ENCODE measurements at places on chromosomes 11 and 22.

DNA sequence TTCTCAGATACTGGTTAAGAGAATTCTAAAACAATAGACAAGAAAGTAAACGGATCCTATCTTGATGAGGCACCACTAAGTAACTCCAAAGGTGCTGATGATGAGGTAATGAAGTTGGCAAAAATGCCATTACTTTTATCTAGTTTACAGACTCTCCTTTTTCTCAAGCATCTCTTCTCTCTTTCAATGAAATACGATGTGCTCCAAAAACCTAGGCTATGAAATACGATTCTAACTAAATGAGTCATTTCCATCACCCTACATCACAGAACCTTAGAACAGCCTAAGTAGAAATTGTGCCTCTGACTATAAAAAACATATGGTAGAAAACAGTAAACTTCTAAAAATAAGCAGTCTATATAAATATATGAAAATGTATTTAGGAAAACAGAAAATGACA, 58.9 kb upstream of the ARHGAP32 start:
- no peak for DNase-seq

GRCh38 chr22:41902932-41903421, 11.9 kb downstream of the SHISA8 start:
- no peak for DNase-seq

- no peak for DNase-seq
Observed at GRCh38 chr11:3158821-3159220, 6.3 kb downstream of the OSBPL5 start.

- DNase-seq = no peak
Observed at GRCh38 chr11:126646701-126647557, 291.4 kb downstream of the ST3GAL4 start.

- no peak for DNase-seq
Observed at GRCh38 chr22:39612811-39613548, 42.4 kb downstream of the CACNA1I start.

- DNase-seq = no peak
Observed at GRCh38 chr11:117919341-117919740, 9.9 kb downstream of the TMPRSS13 start.

DNA sequence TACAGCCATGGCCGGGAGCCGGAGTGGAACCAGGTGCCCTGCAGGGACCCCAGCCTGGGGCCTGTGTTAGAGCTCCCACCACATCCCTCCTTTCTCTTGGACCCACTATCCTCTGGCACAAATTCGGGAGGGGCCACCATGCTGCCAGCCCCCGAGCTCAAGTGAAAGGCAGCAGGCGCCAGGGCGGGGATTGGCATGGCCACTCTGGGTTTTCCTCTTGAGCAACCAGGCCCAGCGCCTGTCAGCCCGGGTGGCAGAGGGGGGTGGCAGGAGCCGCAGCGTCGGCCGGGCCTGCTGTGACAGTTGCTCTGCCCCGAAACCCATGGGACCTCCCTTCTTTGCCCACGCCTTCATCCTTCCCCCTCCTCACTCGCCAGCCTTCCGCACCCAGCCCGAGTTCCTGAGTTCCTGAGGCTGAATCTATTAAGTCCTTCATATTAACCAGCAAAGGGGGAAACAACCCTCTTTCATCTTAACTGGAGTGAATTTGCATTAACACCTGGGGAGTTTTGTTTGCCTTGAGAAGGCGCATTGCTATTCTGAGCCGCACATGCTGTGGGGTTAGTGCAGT, 16.8 kb upstream of the CABP7 start:
- no peak for DNase-seq

DNA sequence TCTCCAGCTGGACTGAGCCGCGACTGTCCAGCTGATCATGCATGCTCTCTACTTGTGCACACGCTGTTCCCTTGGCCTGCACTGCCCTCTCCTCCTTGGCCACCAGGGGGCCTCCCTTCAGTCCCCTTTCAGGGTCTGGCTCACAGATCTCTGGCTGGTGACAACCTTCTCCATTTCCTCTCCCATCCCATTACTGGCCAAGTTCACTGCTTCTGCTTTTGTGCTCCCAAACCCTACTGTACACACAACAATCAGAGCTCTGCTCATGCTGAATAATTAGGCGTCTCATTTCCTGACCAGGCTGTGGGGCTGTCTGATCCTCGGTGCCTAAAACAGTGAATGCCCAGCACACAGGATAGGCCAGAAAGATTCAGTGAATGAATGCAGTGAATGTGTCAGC, 224.0 kb upstream of the NARS2 start:
- no peak for DNase-seq

DNA sequence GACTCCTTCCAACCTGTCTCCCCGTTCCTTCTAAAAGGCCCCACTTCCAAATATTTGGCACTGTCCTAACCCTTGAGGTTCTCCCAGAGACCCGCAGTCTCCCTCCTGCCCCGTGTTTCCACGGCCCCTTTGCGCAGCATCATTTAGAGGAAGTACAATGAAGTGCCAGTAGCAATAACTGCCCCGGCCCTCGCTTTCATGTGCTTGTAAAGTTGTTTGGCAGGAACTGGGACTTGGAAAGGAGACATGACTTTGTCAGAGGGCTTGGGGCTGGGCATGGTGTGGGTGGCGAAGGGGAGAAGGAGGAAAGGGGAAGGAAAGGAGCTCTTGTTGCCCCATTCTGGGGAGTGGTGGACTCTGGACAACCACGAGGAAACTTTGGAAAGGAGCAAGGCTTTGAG, 2.6 kb downstream of the CD44 start:
- DNase-seq = peak; percentile 32

DNA sequence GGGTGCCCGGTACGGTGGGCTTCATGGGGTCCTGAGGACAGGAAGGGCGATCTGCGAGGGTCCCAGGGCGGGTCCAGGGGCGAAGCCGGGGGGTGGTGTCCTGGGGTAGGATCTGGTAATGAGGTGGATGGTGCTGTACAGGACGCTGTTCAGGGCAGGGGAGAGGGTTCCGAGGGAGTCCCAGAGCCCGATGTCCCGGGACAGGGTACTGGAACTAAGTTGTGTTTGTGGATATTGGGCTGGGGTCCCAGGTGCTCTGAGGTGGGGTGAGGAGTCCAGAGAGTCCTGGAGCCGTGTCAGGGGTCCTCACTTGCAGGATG, 426 bp downstream of the LZTR1 start:
- DNase-seq = no peak

DNA sequence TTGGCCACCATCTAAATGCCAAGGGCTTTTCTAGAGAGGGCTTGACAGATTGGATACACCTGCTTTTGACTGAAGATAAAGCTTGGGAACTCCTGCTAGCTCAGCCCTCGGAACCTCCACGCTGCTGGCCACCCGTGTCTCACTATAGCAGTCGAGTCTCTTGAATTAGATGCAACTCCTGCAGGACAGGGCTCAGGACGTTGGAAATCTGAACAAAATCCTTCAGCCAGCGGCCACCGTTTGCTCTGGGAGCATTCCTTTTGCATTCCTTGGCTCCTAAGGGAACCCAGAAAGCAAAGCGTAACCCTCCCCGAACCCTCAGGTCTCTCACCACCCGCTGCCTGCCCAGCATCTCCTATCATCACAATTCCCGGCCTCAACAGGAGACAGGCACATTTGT, 77.8 kb downstream of the GRIK4 start:
- no peak for DNase-seq

GRCh38 chr11:67355794-67356386, 2.5 kb upstream of the POLD4 start:
- no peak for DNase-seq

GRCh38 chr11:64490562-64491216, 100.3 kb upstream of the SLC22A12 start:
- DNase-seq = no peak

- DNase-seq = no peak
Observed at GRCh38 chr11:86625981-86626380, 46.4 kb downstream of the ME3 start.

DNA sequence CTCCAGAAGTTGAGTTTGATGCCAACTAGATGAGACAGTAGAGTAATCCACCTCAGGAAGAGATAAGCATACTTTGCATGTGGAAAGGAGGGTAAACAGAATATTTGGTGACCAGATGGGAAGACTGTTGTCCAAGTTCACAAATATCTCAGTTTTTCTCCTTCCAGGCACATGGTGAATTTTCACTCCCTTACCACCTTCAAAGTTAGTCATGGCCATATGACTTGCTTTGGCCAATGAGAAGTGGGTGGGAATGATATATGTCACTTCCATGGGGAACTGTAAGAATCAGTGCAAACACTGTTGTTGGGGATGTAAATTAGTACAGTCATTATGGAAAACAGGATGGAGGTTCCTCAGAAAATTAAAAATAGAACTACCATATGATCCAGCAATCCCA, 105.8 kb downstream of the SPATA19 start:
- no peak for DNase-seq

DNA sequence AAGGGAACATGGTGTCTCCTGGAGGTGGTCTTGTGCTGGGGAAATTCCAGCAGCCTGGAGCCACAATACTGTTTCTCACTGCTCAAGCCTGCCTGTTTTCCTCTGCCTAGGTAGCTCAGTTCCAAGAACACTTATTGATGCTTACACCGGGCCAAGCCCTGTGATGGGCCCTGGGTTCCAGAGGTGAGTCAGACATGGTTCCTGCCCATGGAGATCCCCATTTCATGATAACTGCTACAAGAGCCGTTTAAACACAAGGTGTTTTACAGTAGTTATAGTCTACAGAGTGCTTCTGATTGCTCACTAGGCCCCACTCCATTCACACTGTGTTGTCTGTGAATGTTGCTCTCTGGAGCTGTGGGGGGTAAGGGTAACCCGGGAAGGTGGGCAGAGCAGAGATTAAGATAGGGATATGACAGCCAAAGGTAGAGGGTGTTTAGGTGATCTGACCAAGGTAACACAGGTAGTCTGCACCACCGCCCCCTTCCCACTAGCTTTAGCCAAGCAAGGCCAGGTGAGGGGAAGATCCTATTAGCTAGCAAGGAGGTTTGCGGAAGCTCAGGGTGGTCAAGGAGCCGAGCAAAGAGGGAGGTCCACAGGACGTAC, 696 bp upstream of the MICAL2 start:
- DNase-seq = no peak

GRCh38 chr11:17494019-17494418, 17.4 kb upstream of the ABCC8 start:
- no peak for DNase-seq

GRCh38 chr11:116244439-116244838, 528.3 kb downstream of the BUD13 start:
- DNase-seq = no peak

GRCh38 chr11:75557666-75558494, 4.2 kb upstream of the SERPINH1 start:
- DNase-seq = no peak

GRCh38 chr11:109815500-109816150, 277.6 kb upstream of the ZC3H12C start:
- no peak for DNase-seq

DNA sequence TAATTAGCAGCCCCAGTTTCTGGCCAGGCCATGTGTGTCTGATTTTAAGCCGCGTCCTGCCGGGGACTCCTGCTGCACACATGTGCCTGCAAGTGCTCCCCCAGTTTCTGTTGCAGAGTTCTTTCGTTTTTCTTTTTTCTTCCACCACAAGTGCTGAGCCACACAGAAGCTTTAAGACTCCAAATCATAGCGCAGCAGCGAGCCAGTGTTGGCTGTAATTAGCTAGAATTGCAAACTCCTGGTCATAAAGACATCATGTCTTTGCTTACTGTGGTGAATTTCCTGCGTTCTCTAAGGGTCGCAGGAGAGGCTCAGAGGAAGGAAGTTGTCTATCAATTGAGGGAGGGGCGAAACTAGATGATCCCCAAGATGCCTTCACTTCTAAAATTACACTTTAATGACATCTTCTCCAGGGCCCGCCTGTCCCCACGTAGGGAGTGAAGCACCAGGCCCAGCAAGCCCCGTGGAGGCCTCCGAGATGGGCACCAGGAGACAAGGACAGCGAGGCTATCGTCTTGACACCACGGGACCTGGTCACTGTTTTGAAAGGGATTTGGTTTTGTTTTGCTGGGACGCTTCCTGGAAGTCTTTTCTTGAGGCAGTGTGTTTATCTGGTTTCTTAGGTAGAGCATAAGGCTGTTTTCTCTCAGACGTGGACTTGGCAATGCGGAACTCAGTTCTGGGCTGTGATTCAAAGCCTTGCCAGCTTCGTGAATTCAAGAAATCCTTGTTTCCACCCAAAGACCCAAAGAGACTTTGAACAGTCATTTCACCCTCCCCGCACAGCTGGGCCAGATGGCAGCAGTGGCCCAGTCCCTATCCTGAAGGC, 71.8 kb downstream of the UBASH3B start:
- no peak for DNase-seq

GRCh38 chr11:71364806-71365205, 83.4 kb downstream of the DHCR7 start:
- no peak for DNase-seq

DNA sequence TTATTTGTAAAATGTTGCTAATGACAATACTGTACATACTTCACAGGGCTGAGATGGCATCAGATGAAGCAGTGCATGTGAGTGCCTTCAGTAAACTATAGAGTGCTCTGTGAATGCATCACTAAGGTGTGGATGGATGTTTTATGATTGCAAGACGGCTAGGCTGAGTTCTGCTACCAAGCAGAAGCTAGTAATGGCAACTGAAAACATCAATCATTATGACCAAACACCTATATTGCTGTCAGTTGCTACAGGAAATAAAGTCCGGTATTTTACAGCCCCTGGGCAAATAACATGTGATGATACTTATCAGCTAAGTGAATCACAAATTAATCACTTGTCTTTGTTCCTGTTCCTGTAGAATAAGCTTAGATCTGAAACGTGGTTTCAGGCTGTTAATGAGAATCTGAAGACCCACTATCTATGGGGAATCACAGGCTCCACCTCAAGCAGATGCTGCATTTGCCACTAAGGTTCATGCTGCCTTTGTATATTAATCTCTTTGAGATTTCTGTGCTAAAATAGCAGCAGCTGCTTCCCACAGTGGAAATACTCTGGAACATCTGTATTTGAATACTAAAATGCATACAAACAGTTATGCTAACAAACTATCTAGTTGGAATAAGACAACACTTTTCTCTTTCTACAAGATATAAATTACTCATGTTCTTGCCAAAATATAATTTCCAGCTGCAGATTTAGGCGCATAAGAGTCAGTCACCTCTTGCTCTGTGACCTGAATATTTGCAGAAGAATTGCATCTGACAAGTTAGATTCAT, 254.0 kb upstream of the PITPNB start:
- DNase-seq = peak; percentile 92

- DNase-seq = no peak
Observed at GRCh38 chr11:115745610-115746512, 241.6 kb upstream of the CADM1 start.

DNA sequence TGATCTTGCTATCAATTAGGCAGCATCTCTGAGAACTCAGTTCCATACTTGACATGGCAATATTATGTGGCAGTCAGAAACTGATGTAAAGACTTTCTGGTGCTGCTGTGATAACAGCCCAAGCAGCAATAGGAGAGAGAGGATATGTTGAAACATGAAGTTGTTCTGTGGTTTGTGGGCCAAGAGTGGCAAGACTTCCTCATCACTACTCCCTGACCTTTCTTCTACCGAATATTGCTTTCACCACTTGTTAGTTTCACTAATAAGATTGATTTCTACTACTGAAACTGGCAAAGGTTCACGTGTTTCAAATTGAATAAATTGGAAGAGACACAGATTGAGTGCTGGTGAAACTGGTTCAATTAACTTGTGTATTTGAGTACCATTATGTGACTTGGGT, 852.6 kb upstream of the RAG2 start:
- no peak for DNase-seq

GRCh38 chr11:2892215-2892966, 6.8 kb upstream of the CDKN1C start:
- DNase-seq = peak; percentile 57

- no peak for DNase-seq
Observed at GRCh38 chr22:36029406-36029755, 757 bp upstream of the RBFOX2 start.
